Skeletal muscle cell (primary cell): ENCODE measurements at places on chromosomes 6 and 20.

GRCh38 chr6:24744911-24745310 lies 26.0 kb upstream of the C6orf62 start:
- no peak for DNase-seq

DNA sequence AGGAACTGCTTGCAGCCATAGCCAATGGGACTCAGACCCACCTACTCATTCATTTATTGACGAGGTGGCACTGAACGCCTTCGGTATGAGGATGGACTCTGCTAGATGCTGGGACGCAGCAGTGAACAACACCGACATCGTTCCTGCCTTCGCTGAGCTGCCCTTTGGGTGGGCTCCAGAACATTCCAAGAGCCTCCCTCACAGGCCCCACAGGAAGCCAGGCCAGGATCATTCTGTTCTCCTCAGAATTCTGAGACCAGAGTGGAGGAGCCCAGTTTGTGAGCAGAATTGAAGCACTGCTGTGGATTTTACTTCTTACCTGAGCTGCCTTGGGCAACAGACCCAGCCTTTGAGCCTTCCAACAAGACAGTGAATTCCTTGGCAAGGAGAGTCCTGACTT lies 82.1 kb downstream of the KCNB1 start:
- DNase-seq = peak; percentile 30

- no peak for DNase-seq
These were observed 52.5 kb upstream of the TAGAP start for GRCh38 chr6:159097256-159097655.

DNA sequence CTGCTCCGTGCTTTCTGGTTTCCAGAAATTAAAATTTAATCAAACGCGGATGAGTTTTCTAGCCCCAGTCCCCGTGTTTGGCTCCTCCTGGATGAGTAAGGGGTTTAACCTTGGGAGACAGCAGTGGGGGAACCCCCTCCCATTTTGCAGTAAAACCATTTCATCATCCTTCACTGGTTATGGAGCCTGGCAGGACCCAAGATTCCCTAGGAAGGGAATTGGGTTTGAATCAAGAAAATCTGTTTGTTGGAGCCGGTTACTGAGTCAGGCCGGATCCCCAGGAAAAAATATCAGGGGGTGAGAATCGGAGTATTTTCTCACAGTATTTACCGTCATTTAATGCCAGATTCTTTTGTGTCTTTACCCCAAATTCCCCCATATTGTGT lies 754 bp downstream of the YWHAB start:
- DNase-seq = no peak

DNA sequence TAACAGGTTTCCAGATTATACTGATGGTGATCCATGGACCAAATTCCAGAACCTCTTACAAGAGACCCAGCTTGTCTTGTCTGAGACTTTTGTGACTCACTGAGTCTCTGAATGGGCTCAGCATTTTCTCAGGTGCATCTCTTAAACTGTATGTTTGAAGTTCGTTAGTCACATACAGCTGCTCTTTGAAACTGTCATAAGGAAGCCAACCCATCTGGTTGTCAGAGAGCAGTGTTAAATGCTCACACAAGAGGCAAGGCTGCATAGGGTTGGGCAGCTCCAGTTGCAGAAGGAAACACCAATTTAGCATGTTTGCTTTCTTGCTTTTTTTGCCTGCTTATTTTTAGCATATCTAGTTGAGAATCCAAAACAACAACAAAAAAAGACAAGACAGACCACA lies 47.1 kb downstream of the TRIM27 start:
- DNase-seq = no peak

- DNase-seq = no peak
These were observed 92.6 kb downstream of the MAP3K7 start for GRCh38 chr6:90494067-90494780.

DNA sequence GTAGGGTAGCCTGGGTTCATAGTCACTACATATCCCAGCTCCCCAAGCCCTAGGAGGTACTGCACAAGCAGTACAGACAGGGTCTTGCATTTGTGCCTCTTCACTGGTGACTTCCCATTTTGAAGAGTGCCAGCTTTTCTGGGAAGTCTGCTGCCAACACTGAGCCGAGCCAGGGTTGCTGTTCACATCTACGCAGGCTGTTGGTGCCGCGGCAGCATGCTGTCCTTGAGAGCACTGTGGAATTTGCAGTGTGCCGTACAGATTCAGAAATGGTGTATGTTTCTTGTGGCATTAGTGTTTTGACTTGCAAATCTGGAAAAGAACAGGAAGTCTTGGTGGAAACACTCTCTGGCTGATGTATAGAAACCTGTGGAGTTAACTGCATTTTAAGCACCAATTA lies 67.5 kb downstream of the JARID2 start:
- no peak for DNase-seq

- DNase-seq = no peak
These were observed 82.5 kb downstream of the B3GAT2 start for GRCh38 chr6:70874181-70874913.

- DNase-seq = no peak
These were observed 374.6 kb upstream of the JARID2 start for GRCh38 chr6:14871221-14871620.

GRCh38 chr6:133355922-133356321 lies 114.8 kb downstream of the EYA4 start:
- DNase-seq = no peak

DNA sequence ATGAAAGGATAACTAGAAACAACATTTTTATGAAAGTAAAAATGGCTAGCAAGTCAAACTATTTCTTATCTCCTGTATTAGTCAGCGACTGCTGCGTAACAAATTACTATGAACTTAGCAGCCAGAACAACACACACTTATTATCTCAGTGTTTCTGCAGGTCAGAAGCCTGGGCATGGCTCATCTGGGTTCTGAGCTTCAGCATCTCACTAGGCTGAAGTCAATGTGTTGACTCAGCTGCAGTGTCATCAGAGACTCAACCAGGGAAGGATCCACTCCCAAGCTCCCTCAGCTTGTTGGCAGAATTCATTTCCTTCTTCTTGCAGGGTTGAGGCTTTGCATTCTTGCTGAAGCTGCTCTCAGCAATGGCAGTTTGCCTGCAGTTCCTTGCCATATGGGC lies 33.2 kb upstream of the IGF2R start:
- DNase-seq = no peak
